ENCODE measurements at places on chromosomes 12 and 14. TPM values are rescaled to one million over a fixed set of nuclear protein-coding genes. Genes with fewer than 3 reads are reported as not detected.

DNA sequence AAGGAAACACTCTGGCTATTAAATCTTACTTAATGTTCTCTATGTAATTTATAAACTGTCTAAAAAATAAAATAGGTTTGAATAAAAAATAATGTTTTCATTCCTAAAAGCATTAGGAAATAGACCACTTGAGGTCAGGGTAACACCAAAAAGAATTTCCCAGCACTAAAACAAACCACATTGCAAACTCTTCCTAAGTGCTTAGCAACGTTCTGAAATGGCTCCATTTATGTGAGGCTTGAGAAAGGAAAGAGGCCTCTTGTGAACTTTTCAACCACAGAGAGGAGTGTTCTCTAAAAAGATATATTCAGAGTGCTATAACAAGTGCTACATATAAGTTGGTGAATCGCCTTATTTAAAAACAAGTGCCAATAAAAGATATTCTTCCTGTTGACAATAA is 42.7 kb downstream of the ALX1 start:
- no peak overlapping the region for H3K4me3 ChIP-seq
- no peaks in the 10 kb centered on the region for H3K36me3 ChIP-seq
- no peak overlapping the region for H3K27ac ChIP-seq

GRCh38 chr12:7108796-7109571 is at the start of gene C1RL:
C1RL (minus strand) TSS chr12:7109214; CDS start chr12:7109180, 34 bp downstream.
- DNase-seq, result peak; percentile 83
- peaks cover 26% of the 10 kb centered on the region for H3K36me3 ChIP-seq
- H3K4me1 ChIP-seq, result peaks cover 29% of the 10 kb centered on the region
- peak within 1 kb of the TSS; percentile 92 for H3K4me3 ChIP-seq
- peak within 1 kb of the TSS; percentile 94 for H3K27ac ChIP-seq

GRCh38 chr12:52975820-52976573 is 27.1 kb downstream of the KRT18 start:
- H3K4me1 ChIP-seq, result no peaks in the 10 kb centered on the region
- H3K36me3 ChIP-seq, result no peaks in the 10 kb centered on the region
- DNase-seq, result no peak
- H3K4me3 ChIP-seq, result no peak overlapping the region
- no peak overlapping the region for H3K27ac ChIP-seq

DNA sequence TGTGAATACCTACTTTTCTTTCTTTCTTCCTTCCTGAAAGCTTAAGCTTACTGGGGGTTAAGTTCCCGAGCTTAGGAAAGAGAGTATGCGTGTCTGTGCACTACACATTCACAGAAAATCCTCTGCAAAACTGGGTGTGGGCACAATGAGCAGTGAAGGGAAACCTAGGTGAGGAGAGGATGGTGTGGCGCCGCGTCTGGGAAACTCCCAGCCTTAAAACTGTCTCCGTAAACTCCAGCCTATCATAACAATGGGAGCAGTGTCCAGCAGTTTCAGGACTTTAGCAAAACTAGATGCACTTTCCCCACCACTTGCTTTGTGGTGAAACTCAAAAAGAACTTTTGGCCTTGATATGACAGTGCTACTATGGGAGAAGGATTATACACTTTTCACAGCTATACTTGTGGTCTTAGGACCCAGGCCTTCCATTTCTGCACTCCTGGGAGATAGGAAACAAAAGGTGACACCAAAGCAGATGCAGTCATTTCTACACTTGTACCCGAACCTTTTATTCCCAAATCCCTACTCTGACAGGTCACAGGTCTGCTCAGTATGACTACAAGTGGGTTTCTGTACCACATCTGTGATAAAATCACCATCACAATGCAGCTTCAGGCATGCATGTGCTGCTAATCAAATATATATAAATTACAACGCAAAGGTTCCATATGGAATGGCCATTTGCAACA is 10.4 kb downstream of the AKAP5 start:
- H3K27me3 ChIP-seq, result no peaks in the 10 kb centered on the region
- H3K4me3 ChIP-seq, result no peak overlapping the region

DNA sequence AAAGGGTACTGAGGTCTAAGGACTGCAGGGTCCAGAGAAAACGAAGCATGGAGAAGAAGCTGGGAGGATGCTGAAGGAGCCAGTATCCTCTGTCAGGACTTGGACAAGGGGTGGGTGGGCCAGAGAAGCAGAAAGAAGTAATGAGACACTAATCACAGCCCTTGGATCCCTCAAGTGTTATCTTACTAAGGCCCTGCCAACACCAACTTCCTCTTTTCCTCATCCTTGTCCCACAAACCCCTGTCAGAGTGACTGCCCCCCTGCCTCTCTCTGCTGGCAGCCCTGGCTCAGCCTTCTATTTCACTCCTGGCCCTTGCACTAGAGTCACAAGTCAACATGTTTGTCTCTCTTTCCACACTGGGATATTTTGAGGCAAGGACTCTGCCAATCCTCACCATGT is 3.8 kb upstream of the ASIC1 start:
- DNase-seq, result no peak
- H3K4me1 ChIP-seq, result peaks cover 16% of the 10 kb centered on the region
- H3K36me3 ChIP-seq, result no peaks in the 10 kb centered on the region
- peaks cover 46% of the 10 kb centered on the region for H3K27me3 ChIP-seq

ASCL1 gene
- not detected for total RNA-seq

ADCY4 gene
- total RNA-seq, result 2.4 TPM

TOX4 gene
- total RNA-seq, result 77.2 TPM
